ENCODE measurements at places on chromosomes 6 and 20.

GRCh38 chr20:59359906-59360725 lies 59.7 kb downstream of the EDN3 start:
- DNase-seq: no peak

DNA sequence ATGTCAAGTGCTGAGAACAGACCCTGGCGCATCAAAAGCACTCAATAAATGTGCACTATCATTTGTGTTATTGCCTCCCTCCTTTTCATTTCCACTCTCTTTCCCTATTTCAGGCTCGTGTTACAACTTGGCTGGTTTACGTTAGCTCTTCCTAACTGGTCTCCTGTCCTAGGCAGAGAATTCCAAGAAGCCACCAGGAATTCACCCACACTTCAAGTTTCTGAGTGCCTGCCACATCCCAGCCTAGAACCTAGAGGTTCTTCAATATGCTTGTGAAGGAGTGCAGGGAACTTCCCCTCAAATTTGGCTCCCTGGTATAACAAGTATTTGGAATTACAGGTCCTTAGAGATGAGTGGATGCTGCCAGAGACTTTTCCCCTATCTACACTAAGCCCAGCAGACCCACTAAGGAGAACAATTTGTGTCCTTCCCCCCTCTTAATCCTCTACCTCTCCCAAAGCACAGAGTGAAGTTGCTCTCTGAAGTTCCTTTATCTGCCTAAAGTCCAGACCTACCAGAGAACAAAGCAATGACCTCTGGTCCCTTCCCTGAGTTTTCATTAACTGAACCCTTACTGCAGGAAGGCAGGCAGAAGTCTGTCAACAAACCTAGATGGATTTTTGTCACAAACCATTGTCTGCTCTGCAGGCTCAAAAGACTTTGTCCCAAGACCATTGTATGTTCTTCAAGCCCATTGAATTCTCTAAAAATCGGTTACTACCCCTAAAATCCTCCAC lies 201.6 kb upstream of the JARID2 start:
- no peak for DNase-seq

GRCh38 chr6:114247101-114247500 lies 95.7 kb downstream of the HS3ST5 start:
- no peak for DNase-seq

DNA sequence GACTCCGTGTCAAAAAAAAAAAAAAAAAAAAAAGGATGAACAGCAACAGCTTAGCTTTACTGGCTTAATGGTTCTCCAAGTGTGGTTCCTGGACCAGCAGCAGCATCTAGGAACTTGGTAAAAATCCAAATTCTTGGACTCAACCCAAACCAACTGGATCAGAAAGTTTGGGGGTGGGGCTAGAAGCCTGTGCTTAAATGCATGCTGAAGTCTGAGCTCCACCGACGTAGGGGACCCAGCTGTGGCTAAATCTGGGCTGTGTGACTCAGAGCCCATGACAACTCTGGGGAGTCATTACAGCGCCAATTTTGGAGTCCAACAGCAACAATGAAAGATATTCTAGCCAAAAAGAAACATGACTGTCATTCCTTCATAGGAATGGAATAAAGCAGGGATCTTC lies 13.6 kb upstream of the CHD6 start:
- DNase-seq: no peak

DNA sequence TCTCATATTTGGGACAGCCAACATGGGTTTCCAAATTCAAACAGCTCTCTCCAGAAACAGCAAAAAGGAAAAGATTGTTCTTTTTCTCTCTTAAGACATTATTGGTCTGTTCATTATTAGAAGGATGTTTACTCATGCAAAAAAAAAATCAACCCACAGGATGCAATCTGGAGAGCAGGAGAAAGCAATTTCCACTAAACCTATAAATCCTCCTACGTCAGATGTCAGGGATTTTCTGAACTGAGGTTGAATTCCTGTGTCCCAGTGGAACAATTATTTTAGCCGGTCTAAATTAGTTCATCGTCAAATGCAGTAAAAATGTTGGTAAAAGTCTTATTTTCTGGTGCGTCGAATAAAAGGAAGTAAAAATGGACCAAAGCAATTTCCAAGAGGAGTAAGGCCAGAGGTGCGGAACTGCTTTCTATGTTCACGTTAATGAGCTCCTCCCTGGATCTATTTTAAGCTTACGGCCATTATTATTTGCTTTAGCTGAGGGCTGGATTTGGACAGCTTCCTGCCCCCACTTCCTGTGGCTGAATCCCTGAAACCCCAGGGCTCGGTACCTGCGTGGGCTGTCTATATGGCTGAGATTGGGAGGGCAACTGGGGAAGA lies at the start of gene GABRR1:
Gene GABRR1 (minus strand): TSS at position 60 of the 612 bp plus-strand sequence. CDS start 36 bp downstream, at position 24.
- no peak for DNase-seq

- no peak for DNase-seq
Observed at GRCh38 chr20:991850-992249, 10.3 kb downstream of the RSPO4 start.

DNA sequence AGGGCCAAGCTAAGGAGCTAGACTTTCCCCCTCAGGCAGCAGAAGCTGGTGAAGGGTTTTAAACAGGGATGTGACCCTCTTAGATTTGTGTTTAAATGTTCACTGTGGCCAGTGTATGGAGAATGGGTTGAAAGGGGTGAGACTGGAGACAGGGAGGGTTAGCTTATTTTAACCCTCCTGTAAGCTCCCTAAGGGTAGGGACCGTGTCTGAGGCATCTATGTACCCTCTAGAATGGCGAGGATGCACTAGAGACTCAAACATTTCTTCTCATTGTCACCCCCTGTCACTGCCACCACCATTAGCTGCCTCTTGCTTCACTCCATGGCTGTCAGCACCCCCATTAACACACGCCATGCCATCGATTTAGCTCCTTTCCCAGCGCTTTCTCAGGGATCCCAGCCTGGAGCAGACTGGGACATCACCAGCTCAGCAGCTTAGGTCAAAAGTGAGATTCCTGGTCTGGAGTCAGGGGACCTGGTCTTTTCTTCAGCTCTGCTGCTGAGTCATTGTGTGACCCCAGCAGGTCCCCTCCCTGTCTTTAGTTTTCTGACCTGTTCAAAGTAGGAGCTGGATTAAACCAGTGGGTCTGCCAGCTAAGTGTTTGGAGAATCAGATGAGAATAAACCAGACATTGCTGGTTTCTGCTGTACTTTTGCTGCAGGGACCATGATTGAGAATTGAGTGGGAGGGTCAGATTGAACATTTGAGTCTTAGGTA lies 1.1 kb upstream of the SLC22A7 start:
- DNase-seq: no peak
